ENCODE measurements at places on chromosomes 6 and 20.

GRCh38 chr6:14524319-14524718 is 406.7 kb downstream of the CD83 start:
- DNase-seq = no peak

DNA sequence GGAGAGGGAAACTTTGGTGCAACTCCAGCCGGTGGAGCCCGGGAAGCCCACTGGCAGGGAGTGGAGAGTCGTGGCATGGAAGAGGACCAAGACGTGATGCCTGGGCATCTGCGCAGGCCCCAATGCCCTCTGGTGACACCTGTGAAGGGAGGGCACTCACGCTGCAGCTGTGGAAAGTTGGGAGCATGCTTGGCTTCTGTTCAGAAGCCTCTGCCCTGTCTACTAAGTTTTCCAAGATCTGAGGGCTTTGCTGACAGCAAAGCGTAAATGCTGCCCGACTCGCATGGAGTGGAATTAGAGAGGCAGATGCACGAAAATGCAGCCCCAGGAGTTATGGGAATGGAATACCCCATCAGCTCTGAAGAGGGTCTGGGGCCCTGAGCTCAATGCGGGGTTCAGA is 75.7 kb downstream of the SYNDIG1 start:
- no peak for DNase-seq

DNA sequence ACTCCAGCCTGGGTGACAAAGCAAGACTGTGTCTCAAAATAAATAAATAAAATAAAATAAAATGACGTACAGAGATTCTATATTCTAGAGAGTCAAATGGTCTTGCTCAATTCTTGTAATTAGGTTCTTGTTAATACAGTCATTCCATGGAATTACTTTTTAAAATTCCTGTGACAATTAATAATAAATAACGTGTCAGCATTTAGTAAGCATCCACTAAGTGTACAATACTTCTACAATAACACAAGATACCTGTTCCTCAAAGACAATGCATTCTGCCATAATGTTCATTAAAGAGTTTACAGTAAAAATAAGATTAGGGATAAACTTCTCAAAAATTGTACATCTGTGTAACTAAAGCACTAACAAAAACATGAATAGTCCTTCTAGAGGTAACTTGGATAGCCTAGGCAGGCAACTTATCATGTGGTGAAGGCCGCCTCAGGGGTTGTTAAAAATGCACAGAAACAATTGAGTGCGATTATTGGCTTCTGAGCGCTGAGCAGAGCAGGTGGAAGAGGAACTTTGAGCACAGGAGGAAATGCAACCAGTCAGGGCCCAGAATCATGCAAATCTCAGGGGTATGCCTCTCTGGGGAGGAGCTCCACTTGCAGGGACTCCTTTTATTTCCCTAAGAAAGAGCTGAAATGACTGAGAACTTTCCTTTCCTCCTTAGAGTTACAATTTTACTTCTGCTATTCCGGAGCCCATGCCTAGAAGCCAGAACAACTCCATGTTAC is 37.1 kb downstream of the QRSL1 start:
- no peak for DNase-seq

GRCh38 chr6:97066056-97066455 is 141.5 kb downstream of the KLHL32 start:
- no peak for DNase-seq

GRCh38 chr6:69555088-69555638 is 241.6 kb downstream of the LMBRD1 start:
- no peak for DNase-seq

DNA sequence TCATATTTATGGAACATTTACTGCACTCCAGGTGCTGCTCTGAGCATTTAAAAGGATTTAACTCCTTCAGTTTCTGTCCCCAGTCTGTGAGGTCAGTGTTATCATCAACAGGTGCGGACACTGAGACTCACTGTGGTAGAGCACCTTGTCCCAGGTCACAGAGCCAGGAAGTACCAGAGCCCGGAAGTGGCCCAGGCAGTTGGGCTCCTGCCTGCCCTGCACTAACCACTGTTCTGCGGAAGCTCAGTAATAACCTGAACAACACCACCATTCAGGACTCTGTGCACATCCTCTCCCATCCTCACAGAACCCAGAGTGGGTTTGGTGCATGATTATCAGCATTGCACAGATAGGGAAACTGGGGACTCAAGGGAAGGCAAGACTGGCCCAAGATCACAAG is 16.8 kb upstream of the SIRPG start:
- no peak for DNase-seq

DNA sequence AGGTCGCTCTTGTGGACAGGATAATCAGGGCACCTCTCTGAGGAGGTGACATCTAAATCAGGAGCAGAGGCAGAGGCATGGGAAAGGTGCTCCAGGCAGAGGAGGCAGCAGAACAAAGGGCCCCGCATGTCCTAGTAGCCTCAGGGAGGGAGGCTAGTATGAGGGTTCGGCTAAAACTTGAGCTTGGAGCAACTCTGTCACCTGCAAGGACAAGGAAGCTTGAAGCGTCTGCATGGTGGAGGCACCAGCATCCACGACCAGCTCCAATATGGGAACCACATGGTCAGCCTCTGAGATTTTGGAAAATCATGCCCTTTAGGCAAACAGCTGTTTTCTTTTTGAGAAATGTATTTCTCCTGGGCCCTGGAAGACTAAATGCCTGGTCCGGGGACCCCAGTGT is 13.0 kb upstream of the MPC1 start:
- DNase-seq = no peak

- no peak for DNase-seq
Measured at GRCh38 chr6:35911871-35912653, 8.8 kb downstream of the SRPK1 start.

DNA sequence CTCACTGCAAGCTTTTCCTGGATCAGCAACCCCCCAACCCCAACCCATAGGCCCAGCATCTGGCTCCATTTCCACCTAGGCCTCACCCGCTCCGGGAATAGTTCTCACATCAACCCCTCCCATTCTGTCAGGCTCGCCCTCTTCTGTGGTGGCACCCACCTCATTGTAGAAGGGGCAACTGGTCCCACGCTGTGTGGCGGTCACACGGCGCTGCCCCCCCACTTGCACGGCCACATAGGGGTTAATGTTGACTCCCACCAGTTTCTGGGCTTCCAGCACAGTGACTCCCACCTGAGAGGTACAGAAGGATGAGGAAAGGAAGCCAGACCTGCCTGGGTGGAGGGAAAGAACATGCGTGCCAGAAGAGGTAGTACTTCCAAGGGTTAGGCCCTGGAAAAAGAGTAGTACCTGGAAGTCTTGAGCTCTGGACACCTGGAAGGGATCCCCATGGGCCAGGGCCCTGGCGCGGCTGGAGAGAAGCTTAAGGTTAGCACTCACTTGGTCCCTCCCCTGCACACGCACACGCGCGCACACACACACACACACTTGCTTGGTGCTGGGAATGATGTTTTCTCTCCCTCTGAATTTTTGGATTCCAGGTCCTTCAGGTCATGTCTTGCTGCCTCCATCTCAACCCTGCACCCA is 12.7 kb upstream of the SPAG4 start:
- no peak for DNase-seq

DNA sequence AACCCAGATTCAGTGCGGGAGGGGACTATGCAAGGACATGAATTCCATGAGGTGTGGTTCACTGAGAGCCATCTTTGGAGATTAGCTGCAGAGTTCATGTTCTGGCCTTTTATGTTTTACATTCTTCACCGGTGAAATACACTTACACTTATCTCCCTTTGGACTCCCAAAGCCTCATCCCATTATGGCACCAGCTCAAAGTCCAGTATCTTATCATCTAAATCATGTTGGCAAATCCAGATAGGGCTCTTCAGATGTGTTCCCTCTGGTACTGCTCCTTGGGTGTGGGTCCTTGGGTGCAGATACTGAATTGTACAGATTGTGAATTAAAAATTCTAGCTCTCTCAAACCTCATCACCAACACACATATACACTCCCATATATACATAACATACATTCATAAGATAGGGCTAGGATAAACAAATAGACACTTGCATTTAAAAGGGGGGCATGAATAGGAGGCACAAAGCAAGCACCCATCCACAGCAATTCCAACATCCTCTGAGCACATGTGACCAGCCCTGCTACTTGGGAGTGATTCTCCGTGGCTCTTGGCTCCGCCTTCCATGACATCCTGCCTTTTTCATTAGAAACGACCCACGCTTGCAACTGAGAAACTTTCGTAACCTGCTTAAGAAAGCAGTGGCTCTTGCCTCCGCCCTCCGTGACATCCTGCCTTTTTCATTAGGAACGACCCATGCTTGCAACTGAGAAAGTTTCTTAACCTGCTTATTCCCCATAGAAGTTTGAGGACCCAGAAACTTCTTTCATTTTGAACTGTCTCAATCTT is 53.6 kb upstream of the LRRC1 start:
- DNase-seq = no peak

GRCh38 chr6:112717401-112717800 is 370.3 kb downstream of the RFPL4B start:
- no peak for DNase-seq

Measured in NCI-H1092 treated with DMSO at 0.1 percent for 48 hours (cell line).